Retina (tissue), 1 donor: ENCODE measurements at places on chromosomes 7 and 10.

DNA sequence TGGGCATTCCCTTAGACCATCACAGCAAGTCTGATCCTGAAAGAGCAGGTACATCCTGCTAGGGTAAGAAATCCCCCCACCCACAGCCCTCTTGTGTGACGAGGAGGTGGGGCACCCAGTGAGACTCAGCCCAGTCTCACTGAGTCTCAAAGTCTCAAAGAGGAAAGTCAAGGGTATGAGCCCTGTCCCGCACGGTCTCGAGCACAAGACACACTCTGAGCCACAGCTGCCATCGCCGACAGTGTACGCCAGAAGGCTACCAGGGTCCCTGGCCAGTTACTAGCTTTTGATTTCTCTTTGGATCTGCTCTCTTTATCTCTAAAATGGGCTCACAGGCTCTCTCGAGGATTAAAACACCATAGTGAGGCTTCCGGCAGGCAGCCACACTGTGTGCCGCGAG lies 190.2 kb downstream of the TNS3 start:
- no peak for DNase-seq

DNA sequence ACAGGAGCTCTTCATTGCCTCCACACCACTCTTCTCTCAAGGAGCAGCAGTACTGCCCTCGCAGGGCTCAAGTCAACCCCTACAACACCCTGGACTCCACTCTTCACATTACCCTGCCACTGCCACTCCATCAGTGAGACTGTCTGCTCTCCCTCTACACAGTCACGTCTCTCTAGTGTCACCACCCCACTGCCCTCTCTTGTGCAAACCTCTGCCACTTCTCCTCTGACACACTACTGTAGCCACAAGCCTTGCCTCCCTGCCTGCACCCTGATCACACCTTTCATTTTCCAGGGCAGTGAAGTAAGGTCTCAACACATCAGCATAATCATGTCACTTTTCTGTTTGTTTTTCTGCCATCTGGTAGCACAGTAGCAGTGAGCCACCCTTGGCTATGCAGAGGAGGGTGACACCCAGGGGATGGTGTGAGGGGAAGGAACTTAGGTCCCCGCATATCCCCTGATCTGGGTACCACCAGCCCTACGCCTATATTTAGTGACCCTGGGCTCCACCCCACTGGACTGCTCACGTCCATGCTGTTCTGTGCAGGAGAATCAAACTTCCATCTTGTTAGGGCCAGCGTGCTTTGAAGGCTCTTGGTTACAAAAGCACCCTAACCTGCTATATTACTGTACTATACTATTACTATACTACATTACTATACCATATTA lies 1.6 kb downstream of the C10orf143 start:
- DNase-seq = no peak

DNA sequence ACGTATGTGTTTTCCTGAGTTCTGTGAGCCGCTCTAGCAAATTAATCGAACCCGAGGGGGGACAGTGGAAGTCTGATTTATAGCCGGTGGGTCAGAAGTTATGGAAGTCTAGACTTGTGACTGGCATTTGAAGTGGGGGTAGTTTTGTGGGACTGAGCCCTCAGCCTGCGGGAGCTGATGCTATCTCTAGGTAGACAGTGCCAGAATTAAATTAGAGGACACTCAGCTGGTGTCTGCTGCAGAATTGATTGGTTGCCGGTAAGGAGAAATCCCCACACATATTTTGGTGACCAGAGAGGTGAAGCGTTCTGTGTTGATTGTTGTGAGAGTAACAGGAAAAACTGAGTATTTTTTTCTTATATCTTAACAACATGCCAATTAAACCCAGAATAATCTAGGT lies 143.8 kb upstream of the ADCY1 start:
- DNase-seq = no peak

DNA sequence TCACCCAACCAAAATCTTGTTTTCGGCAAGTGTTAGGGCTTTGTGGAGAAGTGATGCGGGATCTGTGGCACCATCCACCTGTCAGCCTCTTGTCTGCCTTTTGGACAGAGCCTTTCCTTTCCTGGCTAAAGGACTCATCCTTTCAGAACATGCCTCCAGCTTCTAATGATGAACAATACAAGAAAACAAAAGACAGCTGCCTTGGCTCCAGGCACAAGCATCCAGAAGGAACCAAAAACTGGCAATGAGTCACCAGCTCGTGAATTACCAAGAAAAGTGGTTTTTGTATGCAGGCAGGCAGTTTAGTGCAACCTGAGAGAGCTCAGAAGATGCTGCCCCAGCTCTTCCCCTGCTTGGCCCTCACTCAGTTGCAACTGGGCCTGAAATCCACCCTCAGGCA lies 84.6 kb upstream of the NAMPT start:
- no peak for DNase-seq

GRCh38 chr10:52599551-52600200 lies 172.9 kb downstream of the MBL2 start:
- no peak for DNase-seq

- DNase-seq = no peak
These were observed 9.5 kb downstream of the PPA1 start for GRCh38 chr10:70223728-70224127.

DNA sequence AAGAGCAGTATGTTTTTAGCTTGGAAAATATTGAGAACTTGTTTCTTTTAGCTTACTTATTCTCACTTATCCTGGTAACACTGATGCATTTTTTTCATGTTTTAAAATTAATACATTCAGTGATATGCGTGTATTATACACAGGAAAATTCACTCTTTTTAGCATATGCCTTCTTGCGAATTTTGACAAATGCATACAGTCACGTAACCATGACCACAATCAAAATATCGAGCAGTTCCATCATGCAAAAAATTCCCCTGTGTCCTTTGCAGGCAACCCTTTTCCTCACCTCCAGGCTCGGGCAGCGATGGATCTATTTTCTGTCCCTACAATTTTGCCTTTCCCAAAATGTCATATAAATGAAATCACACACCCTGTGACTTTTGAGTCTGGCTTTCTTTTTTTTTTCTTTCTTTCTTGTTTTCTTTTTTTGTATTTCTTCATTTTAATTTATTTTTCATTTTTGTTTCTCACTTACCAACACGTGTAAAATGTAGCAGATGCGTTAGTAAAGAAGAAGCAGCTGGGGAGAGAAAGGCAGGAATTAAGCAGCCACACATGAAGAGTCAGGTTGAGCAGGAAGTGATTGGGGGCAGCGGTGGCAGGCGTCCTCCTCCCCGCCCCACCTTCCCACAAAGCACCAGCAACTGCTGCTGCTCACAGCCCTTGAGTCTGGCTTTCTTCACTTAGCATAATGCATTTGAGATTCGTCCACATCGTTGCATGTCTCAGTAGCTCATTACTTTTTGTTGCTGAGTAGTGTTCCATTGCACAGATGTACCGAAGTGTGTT lies 29.9 kb downstream of the ADRB1 start:
- DNase-seq = no peak

DNA sequence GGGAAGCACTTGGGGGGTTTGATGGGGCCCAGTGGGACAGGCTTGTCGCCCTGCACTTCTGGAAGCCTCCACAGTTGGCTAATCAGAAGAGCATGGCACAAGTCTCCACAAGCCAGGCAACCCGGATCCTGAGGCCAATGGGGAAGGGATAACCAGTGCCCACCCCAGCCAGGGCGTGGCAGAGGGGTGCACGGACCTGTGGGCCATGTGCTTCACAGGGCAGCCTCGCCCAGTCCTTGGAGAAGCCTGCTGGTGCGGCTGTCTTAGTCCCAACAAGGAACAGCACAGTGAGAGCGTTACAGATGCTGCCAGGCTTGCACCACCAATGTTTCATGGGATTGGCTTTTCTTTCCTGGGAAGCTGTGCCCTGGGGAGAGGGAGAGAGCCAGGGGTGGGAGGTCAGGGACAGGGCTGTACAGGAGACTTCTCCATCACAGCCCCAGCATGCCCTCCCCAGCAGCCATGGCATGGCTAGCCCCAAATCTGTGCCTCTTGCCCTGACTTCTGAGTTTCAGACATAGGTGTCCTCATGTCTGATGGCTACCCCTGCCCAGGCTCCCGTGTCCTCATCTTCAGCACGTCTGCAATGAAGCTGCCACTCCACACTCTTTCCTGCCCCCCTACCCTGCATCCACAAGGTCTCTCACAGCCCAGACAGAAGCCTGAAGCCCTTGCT lies 116.0 kb downstream of the PTPN20 start:
- no peak for DNase-seq

DNA sequence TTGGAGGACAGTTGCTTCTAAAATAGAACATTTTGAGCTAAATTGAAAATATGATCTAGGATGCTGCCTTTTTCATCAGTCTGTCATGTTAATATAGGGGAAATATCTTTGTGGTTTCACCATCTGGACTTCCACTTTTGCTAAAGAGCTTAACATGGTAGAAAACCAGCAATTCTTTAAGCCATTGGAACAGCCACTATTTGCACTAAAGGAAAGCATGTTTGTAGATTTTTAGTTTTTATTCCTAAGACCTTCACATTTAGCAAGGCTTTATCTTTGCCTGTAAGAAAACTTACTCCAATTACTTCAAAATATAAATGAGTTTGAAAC lies 291.0 kb downstream of the RNLS start:
- no peak for DNase-seq

- DNase-seq = no peak
These were observed 41.8 kb downstream of the ASZ1 start for GRCh38 chr7:117385363-117386109.

DNA sequence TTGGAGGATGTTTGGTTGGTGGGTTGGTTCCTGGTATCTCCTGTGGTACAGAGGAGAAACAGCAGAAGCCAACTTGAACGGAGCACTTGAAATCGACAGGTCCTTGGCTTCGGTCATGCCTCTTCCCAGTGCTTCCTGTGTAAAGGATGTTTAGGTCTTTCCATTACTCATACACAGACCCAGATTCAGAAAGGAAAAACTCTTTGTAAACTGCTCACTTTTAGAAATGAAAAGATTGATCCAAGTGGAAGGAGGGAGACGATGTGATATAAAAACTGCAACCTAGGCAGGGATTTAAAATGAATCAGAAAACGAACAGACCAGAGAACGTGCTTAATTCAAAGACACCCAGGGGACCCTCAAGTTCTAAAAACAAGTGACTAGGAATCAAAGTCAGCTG lies 338.4 kb downstream of the GALNT17 start:
- DNase-seq = no peak

DNA sequence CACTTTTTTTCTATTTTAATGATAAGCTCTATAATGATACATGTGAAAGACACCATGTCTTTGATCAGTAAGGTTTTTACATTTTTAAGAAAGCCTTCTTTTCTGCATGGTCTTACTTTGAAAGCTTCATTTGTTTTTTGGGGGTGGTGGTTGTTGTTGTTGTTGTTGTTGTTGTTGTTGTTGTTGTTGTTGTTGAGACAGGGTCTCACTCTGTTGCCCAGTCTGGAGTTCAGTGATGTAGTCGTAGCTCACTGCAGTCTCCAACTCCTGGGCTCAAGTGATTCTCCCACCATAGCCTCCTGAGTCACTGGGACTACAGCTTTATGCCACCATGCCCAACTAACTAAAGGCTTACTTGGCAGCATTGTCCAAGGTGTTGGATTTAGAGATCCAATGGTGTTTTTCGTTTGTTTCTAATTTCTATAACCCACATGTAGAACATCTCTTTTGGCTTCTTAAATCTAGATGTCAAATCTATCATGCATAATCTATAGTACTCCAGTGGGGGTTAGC lies 45.4 kb downstream of the TRIM24 start:
- no peak for DNase-seq

DNA sequence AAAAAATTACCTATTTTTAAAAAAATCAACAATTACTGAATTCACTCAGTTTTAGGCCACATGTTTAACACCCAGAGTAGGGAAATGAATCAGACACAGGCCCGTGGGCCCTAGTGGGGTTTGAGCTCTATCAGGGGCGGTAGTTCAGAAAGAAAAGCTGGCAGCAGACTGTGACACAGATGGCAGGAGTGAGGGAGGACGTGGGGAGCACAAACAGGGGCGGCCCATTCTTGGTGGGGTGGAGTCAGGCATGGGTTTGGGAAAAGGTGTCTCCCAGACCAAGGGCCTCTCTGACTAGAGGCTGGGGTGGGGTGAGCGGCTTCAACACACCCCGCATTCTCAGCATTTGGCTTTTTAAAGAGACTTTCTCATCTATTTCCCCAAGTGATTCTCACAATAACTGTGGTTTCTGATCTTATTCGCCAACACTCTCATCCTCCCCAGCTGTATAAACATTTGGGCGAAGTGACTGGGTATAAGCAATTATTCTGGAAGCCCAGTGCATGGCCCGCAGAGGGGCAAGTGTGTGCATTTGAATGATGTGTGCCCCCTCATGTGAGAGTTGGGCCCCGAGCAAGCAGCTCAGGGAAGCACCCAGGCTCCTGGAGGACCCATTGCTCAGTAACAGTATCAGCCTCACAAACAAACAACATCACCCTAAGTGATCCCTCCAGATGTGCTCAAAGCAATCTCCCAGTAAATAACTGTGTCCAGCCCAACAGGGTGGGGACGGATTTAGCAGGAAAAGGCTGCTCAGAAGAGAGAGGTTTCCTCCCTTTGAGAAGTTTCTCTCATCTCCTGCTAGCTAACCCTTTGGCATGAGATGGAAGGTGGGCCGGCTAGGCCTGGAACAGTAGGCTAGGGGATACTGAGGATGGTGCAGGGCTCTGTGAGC lies 437.6 kb upstream of the ZMIZ1 start:
- no peak for DNase-seq

DNA sequence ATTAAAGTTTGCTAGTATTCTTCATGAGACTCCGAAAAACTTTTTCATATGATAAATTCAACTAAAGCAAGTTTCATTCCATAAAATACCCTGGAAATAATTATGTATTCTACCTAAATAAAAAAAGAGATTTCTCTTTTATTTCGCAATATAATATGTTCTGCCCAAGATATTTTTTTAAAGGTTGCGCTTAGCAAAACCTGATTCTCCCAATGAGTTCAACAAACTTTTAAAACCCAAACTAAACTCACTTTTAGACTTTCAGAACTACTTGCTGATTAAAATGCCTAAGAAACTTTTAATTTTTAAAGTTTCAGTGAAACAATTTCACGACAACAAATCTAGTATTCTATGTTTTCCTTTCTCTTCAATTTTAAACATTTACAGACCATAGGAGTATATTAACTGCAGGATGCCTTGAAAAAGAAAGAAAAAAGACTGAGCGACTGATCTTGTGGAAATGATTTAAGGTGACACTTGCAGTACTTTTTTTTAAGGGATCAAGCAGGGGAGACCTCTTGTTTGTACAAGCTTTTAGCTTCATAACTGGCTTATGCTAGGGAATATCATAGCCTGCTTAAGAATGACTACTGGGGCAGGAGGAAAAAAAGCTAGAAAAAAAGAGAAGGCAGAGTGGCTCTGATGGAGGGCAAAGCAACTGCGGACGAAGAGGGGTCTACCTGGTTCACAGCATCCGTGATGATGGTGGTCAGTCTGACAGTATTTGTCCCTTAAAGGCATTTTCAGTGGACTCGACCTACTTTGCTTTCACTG lies 1.5 kb downstream of the ZNF800 start:
- no peak for DNase-seq

DNA sequence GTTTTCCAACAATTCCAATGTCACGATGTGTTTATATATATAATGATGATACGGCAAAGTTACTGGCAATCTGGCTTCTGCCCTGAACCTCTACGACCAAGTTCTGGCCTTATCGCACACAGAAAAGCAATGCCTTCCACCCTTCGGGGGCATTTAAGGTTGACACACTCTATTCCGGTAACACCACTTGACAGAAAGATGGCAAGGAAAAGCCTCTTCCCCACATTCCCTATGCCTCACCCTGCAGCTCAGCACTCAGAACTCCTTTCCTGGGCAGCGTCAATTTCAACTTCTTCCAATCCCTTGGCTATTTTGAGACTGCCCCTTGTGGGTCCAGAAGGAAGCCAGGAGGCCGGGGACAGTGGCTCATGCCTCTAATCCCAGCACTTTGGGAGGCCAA lies 2.5 kb upstream of the ADRB1 start:
- DNase-seq = no peak
